ENCODE measurements at places on chromosomes 11 and 22.
A peak's percentile ranks its signal among the peaks of the same experiment; 100 is the strongest.

GRCh38 chr11:124415356-124415923, 9.2 kb downstream of the OR8B4 start:
- no peak for DNase-seq

DNA sequence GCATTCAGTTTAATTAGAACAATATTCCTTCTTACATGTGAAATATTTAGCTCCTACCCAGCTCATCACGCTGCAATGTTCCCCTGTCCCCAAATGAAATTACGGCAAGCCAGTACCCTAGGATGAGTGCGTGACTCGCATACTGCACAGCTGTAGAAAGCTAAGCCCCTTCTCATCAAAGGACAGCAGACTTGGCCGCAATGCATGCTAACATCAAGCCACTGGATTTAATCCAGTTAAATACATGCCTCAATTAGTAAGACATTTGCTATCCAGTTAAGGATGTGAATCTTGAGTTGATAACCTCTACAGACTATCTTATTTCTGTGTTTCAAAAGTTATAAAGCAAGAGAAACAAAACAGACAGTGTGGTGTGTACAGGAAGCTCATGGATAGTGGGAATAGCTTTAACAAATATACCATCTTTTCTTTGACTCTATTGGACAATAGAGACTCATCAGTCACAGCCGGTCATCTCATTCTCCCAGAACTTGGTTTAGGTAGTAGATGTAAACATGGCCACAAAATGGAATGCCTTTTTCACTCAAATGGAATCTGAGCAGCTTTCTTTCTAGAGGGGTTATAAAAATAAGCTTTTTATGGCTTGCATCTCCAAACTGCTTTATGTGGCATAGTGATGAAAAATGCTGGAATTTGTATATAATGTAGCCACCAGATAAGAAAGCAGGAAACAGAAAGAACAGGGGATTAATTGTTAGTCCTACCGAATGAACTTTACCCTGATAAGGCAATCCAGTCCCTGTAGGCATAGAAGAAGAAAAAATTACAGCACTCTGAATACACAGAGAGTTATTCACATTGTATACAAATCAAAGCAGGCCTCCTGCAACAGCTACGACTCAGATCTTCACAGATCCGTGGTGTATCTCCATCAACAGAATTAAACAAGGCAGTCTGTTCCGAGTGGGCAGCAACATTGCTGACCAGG, 224.1 kb downstream of the CADM1 start:
- peak; percentile 44 for DNase-seq

DNA sequence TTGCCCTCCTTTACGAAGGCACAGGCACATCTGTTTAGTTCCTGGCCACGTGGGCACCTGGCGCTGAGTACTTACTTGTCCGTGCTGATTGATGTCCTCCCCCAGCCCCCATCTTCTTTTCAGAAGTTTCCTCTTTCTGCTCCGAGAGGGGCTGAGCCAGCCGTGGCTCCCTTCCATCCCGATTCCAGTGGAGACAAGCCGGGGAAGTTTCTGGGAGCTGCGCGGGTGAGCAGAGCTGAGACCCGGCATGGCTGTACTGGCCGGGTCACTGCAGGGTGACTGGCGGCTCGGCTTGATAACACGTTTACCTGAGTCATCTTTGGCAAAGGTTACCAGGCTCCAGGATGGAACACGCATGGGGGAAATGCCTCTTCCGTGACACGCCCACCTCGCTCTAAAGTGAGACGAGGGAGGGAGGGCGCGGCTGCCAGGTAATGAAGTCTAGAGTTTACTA, 45.4 kb upstream of the ATXN10 start:
- no peak for DNase-seq

DNA sequence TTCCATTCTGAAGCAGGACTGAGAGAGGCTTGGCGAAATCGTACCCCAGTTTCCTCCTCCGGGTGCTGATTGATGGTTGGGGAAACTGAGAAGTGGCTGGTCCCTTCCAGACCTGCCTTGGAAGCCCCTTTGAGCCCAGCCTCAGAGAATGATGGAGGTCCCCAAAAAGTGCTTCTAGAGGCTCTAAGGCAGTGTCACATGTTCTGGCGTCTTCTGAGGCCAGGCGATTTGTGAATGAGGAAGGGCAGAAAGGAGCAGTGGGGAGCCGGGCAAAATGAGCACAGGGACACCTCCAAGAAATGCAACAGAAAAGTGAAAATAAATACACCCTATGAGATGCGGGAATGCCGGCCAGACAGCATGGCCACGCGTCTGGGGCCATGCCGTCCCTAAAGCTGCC, 1.0 kb upstream of the LIF start:
- no peak for DNase-seq

DNA sequence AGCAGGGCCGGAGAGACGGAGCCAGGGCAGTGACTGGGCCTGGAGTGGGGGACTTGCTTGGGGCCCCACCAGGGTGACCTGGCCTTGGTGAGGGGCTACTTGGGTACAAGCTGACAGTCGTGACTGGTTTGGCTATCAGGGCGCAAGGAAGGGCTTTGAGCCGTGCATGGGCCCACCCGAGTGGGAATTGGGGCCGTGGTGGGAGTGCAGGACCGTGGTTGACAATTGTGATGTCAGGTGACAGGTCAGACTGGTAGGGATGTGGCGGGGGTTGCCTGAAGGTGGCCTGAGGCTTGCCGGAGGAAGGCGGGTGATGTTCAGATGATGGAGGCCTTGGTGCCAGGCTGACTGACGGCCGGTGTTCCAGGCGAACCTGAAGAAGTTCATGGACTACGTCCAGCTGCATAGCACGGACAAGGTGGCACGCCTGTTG, 5.6 kb downstream of the SHANK3 start:
- peak; percentile 15 for DNase-seq

DNA sequence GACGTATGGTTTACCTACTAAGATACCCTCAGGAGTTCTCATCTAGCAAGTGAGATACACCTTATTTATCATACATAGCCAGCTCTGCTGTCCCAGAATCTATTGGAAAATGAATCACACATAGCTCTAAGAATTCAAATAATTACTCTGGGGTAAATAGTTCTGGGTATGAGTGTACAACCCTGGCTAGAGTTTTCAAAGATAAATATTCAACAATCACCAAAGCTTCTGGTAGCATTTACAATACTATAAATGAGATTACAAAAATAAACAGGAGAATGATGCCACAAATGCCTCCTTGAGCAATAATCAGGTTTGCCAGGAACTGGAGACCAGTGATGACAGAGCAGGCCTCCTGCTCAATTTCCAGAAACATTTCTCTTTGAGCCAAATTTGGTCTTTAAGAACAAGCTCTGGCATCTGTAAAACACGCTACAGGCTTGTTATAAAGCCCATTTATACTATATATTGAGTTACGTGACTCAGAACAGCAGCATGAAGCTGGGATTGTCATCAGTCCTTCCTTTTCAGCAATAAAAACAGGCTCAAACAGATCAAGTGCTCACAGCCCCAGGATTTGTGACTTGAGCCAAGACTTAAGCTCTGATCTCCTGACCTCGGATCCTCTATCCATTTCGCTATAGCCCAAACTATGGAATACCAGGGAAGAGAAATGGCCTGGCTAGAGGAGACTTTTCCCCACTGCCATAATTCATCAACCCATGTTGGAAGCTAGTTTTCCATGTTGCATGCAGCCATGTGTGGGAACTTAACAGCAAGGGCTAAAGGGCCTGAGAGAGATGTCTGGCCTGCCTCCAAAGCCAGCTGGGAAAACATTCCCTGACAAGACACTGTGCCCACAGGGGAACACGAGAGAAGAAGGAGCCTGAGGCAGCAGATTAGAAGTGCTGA, 19.7 kb downstream of the RAB30 start:
- DNase-seq = peak; percentile 45

DNA sequence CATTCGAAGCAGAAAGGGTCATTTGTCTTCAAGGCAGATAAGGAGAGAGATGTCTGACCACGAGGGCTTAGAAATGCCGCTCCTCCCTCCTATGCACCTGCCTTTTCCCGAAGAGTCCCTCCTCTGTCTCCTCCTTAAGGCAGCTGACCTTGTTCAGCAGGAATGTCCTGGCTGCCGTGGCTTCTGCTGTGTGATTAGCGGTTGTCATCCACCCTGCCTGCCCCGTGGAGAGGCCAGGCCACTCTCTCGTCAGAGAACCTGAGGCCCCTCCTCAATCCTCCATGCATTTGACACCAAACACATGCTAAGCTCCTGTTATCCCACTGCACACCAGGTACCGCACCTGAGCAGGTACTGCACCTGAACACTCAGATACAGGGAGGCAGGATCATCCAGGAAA, 834.6 kb downstream of the TBC1D22A start:
- DNase-seq = no peak

- DNase-seq = peak; percentile 40
These were observed 227.6 kb upstream of the PITPNB start for GRCh38 chr22:28146401-28147314.

DNA sequence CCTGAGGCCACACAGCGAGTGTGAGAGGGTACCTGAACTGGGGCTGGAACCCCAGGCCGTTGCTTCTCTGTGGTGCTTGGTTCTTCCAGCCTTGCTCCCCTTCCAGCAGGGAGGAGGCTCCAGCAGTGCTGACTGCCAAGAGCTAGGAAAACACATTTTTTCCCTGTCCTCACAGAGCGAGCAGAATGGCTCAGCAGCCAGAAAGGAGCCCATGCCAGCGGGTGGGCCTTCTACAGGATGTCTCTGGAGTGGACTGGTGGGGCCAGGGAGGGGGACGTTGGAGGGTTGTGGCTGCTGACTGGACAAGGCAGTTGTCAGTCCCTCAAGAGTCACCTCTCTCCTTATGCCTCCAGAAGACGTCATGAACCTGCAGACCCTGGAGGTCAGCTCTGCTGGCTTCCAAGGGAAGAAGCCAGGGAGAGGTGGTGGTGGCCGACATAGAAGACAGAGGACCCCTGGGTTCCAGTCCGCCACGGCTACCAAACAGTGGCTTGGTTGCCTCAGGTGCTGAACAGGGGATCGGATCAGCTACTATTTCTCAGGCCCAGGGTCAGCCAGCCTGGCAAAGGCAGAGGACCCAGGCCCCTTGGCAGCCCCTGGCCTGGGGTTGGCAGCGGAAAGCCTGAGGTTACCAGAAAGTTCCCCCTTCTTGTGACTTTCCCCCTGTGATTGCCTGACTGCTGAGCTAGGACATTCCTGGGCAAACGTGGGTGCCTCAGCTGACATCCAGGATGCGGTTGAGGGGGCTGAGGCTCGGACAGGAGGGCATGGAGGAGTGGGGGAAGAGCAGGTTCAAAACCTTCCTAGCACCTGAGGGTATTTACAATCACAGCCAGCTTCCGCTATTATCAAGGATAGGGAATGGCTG, 3.7 kb downstream of the MAFF start:
- DNase-seq = no peak

GRCh38 chr11:66561178-66561974, 7.0 kb downstream of the CTSF start:
- DNase-seq = no peak

- peak; percentile 62 for DNase-seq
These were observed 15.9 kb downstream of the RHOG start for GRCh38 chr11:3824714-3825472.

GRCh38 chr11:94028436-94028835, 7.3 kb downstream of the HEPHL1 start:
- DNase-seq = no peak

DNA sequence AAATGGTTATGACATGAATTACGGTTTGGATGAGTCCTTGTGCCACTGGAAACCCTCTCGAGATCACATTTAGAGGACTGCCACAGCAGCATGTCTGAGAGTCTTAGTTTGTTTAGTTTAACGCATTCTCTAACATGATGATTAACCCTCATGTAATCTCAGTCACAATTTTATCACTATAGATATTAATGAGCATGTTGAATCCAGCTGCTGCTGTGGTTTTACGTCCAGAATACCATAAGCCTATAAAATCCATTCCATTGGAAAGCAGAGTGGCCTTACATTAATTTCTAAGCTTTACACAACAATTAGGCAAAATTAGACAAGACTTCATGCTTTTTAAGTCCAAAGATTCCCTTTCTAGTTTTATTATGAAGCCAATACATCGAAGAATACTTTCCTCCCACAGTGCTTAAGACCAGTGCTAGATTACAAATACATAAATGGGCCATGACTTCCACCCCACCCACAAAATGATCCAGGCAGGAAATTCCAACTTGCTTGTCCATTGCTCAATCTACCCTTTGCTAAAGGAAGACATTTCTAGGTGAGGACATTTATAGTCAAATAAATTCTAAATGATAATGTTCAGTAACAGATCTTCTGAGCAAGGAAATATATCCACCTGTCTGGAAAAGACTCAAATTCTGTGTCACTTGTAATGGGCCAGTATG, 3.5 kb upstream of the ELMOD1 start:
- no peak for DNase-seq

GRCh38 chr11:121523581-121524232, 70.9 kb upstream of the SORL1-AS1 start:
- DNase-seq = no peak

DNA sequence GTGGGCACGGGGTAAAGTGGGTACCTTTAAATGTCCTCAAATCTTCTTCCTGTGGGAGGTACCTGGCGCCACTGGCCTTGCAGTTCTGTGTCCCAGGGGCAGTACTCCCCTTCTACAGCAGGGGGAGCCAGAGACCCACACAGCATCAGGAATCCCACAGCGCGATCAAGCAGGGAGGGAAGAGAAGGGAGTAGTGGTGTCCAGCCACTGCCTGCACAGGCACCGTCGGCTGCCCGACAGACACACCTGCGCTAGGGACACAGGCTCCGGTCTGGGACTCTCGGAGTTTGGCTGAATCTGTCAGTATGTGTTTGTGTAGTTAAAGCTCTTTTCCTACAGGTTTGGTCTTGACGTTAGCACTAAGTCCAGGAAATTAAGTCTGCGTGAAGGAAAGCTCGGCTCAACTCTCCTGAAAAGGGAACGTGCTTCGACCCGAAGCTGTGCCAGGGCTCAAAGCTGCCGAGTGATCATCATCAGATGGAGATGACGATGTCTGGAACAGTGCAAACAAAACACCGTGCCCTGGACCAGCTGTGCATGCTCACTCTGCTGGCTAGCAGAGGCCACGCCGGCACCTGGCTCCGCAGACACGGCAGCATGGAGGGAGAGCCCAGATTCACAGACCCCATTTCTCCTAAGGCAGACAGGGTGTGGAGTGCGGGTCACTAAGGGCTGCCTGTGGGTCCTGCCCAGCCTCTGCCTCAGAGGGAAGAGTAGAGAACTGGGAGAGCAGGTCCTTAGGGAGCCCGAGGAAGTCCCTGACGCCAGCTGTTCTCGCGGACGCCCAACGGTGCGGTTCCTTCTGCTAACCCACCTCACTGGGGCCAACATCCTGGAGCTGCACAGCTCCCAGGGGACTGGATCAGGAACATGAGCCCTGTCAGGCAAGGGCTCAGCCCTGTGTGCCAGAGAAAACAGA, 56.0 kb upstream of the BID start:
- peak; percentile 90 for DNase-seq

- no peak for DNase-seq
These were observed 76.9 kb downstream of the KCNJ1 start for GRCh38 chr11:128790196-128790595.

Data from D341Med (cell line).